ENCODE measurements at places on chromosomes 3 and 15.

- peak; percentile 5 for DNase-seq
These were observed 214.5 kb downstream of the RPLP1 start for GRCh38 chr15:69666921-69667811.

- DNase-seq = no peak
These were observed 53.1 kb downstream of the SLC4A7 start for GRCh38 chr3:27431116-27431515.

GRCh38 chr15:65346856-65347598 lies 30.8 kb downstream of the IGDCC3 start:
- no peak for DNase-seq

DNA sequence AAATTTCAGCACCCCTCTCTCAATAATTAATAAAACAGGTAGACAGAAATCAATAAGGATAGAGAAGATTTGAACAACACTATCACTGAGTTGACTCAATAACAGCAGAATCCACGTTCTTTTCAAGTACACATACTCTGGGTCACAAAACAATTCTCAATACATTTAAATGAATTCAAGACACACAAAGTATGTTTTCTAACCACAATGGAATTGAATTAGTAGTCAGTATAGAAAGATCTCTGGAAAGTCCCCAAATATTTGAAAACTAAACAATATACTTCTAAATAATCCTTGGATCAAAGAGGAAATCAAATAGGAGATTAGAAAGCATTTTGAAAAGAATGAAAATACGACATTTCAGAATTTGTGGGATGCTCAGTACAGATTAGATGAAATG lies 40.0 kb downstream of the TKT start:
- DNase-seq = no peak

DNA sequence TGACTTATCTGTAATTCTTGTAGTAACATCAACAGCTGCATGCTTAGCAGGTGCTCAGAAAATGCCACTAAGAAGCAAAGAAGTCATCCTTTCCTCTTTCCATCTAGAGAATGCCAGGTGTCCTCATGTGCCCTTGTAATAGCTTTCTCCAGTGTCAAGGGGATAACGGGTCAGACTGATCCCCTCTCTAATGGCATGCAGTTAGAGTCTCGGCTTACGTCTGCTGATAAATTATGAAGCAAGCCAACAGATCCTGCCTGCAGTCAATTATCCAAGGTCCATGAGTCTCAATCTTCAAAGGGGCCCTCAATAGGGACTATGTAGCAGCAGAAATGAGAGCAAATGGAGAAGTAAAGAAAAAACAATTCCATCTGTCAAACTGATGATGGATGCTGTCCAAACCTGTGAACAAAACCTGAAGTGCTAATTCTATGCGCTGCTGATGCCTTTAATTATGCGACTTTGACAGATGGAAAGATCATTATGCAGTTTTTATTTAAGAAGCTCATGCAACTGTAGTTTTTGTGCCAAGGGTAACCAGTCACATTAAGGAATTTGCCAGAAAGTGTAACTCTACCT lies 162.8 kb upstream of the PEX5L start:
- no peak for DNase-seq

DNA sequence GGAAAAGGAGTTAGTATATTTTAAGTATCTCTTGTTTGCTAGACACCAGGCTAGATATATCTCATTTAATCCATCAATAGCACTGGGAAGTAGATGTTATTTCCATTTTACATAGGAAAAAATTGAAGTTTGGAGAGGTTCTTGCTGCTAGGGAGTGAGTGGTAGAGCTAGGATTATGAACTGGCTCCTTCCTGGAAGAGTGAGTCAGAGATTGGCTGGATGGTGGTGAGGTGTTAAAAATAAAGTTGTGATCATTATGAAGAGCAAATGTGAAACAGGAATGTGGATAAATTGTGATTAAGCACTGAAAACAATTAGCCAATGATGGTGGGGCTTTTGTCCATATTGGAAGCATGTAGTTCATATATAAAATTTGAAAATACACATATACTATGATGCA lies 234.2 kb downstream of the WNT5A start:
- no peak for DNase-seq

- DNase-seq = no peak
These were observed 75.8 kb downstream of the B3GNT5 start for GRCh38 chr3:183328823-183329222.

DNA sequence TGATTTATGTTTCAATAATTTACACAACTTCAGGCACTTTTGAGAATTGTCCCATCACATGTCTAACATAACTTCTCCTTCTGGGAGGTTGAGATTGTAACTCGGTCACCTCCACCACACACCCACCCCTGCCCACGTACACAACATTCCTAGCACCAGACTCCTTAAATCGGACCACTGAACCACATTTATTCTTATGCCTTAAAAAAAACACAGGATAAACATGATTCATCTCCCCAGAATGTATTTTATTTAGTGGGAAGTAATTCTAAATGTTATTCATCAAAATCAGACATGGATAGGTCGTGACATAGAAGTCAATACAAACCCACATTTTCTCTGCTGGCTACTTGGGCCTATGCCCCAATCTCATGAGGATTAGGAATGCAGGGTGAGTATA lies 3.0 kb downstream of the SNTN start:
- DNase-seq = no peak

DNA sequence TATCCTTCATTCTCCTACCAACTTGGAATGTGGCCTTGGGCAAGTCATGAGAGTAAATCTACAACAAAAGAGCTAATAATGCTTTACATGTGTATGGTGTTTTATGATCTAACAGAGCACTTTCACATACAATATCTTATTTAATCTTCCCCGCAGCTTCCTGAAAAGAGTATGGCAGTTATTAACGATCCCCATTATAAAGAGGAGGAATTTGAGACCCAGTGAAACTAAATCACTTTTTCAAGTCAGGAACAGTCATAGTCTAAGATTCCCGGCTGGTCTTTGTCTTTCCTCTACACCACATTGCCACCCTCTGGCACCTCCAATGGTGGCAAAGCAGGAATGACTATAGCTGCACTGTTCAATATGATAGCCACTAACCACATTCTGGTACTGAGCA lies 69.7 kb upstream of the CMSS1 start:
- DNase-seq = no peak

- peak; percentile 41 for DNase-seq
These were observed 26.5 kb downstream of the KLF13 start for GRCh38 chr15:31352911-31353811.

GRCh38 chr15:38788918-38789317 lies 224.3 kb upstream of the RASGRP1 start:
- no peak for DNase-seq

Data from CD4-positive, alpha-beta T cell treated with Interleukin-4 for 4 hours (primary cell).